NB4 (cell line): ENCODE measurements at places on chromosomes 1 and 21.

GRCh38 chr21:35382696-35383095, 333.6 kb upstream of the RUNX1 start:
- no peak for DNase-seq

- no peak for DNase-seq
These were observed 55.9 kb upstream of the ATP5PO start for GRCh38 chr21:33971492-33972013.

DNA sequence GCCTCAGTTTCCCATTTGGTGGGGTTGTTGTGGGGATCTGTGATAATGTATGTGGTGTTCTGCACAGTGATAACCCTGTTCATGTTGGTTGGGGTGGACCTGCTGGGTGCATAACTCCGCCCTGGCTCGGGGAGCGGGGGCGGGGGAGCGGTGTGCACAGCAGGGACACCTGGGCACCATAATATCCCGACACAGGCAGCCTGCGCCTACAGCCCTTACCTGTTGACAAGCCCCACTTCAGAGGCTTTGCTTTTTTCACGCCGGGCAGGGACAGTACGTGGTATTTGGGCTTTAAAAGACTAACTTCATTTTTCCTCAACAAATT, 48.0 kb upstream of the ACOT11 start:
- no peak for DNase-seq

GRCh38 chr1:239493811-239494414, 107.5 kb downstream of the CHRM3 start:
- DNase-seq: no peak

DNA sequence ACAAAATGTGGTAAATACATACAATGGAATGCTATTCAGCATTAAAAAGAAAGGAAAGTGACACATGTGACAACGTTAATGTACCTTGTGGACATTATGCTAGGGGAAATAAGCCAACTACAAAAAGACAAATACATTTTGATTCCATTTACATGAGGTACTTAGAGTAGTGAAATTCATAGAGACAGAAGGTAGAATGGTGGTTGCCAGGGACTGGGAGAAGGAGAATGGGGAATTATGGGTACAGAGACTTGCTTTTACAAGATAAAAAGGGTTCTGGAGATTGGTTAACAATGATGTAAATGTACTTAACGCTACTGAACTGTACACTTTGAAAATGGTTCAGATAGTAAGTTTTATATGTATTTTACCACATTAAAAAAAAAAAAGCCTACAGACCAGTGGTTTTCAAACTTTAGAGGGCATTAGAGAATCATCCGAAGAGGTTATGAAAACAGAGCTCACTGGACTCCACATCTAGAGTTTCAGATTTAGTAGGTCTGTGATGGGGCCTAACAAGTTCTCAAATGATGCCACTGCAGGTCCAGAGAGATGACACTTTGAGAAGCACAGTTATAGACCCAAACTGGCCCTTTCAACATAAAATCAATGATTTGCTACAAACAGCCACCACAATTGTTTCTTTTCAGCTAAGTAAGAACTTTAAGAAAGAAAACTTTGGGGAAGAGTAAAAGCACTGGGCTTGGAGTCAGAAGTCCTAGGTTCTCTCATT, 9.6 kb upstream of the ADCY10 start:
- DNase-seq: no peak

GRCh38 chr1:185105121-185105520, 51.6 kb downstream of the TRMT1L start:
- no peak for DNase-seq

- DNase-seq: no peak
These were observed 56.8 kb downstream of the NDUFS5 start for GRCh38 chr1:39082811-39083576.

DNA sequence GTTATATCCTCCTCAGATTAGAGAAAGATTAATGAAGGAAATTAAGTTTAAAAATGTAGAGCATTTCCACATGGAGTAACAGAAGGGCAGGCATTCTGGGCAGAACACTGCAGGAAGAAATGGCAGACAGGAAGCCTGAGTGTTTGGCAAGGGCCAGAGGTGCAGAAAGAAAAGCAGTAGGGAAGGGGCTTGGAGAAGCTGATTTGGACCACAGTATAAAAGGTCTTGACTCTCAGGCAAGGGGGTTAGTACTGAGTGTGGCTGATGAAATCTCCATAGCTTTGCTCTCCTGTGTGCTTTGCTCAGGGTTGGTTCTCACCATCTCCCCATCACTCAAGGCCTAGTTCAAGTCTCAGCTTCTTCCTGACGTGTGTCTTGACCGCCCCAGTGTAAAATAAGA, 80.2 kb downstream of the SLC45A1 start:
- no peak for DNase-seq

GRCh38 chr1:175317309-175317708, 124.7 kb upstream of the KIAA0040 start:
- peak; percentile 27 for DNase-seq

DNA sequence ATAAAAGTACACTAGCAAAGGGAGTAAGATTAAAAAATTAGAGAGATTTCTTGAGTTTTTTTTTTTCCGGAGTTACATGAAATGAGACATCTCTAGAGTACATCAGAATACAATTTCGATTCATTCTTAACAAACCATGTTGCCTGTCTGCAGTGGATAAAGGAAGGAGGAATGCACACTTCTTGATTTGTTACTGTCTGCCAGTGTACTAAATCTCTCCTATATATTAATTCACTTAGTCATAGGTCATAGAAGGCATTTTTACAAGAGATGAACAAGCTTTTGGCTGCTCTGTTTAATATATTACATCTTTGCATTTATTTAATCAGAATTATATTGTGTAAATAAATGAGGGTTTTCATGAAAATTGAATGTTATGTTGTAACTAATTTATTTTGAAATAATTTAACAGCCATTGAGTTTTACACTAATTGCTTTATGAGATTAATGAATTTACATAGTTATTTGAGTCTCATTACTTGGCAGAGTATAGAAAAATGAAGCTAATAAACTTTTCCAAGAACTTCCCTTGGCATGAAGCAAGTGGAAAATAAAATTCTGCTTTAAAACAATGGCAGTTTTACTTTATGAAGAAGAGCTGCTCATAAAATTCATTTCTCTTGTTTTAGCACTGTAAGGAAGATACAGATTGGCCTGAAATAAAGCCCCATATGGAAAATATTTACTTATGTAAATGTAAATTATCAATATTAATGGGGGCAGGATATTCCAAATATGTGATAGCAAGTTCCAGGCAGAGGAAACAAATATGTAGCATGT, 1284.7 kb downstream of the BRINP3 start:
- no peak for DNase-seq

DNA sequence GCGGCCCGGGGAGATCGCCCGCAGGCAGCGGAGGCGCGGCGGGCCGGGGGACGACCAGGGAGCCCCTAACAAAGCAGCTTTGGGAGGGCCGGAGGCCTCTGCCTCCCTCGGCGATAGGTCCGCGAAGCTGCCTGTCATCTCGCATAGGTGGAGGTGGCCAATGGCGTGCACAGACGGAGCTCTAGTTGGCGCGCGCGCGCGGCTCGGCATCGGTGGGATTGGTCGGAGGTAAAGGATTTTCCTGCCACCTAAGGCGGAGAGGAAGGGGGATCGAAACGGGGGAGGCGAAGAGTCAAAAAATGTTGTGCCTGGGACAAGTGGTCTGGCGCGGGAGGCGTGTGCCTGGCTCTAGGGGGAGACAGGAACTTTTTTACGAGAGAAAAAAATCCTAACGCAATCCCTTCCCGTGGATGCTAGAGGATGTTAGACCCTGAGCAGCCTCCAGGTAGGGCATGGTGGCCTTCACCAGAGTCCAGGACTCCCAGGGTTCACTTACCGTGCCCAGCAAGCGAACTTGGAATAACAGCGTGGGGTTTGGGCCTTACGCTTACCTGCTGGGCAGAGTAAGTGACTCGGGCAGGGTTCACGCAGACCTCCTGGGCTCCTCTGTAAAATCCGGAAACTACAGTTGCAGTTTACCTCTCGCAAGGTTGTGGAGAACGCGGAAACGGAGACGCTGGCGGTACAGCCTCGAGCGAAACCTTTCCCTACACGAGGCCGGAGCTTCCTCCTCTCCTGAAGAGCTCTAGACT, 99.9 kb upstream of the SOD1 start:
- DNase-seq: peak; percentile 32

DNA sequence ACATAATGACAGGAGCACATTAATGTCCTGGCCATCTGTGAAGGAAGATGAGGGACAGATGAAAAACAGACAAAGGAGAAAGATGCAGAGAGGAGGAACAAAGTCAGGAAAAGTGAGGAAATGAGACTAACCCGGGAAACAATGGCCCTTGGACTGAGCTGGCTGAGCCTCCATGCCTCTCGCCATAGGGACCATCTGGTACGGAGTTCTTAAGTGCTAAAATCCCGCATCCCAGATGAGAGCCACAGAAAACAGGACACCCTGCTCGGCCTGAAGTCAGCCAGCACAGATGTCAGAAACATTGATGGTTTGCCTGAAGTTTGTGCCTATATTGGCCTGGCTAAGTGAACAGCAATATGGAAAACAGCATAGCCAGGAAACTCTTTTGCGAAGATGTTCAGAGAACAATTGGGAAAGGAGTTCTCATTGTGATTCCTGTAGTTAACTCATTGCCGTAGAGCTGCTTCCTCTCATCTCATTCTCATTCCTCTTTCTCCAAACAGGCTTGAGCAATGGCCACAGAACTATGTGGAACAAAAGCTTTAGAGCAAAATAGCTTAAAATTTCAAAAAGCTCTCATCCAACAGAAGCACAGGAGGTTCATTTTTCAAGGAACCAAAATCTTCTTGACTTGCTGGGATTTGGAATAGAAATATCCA, 96.6 kb downstream of the ASTN1 start:
- no peak for DNase-seq

GRCh38 chr1:244273262-244273844, 178.4 kb downstream of the ADSS2 start:
- no peak for DNase-seq
